ENCODE measurements at places on chromosomes 3 and 15. TPM values are rescaled to one million over a fixed set of nuclear protein-coding genes. Genes with fewer than 3 reads are reported as not detected.

DNA sequence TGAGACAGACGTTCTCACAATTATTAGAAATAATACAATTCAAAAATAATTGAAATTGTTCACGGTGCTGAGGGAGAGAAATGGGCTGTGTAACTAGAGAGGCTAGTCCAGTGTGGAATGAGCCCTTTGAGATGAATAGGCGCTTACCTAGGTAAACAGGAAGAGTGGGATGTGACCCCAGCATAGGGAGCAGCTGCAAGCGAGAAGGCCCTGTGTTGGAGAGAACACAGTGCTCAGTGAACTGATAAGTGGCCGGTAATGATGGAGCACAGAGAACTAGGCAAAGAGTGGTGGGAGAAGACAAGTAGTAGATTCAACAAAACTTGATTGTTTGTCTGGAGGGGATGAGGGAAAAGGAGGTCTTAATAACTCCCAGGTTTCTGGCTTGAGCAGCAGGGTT lies 103.9 kb downstream of the HCN4 start:
- no peak for DNase-seq

DNA sequence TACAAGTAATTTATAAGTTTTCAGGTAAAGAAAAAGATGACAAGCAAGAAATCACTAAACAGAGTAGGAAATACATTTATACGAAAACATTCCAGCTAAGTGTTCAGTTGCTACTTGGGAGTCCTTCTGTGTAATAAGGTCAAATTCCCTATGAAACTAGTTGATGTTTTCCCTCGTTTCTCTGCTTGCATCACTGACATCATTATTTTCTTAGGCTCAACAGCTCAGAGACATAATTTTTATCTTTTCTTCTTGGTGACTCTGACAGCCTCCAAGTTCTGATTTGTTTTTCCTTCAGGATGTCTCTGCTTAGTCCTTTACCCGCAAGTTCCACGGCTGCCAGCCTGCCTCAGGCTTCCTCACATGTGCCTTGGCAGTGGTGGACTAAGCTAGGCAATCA lies 173.6 kb downstream of the P3H2 start:
- DNase-seq = no peak

DNA sequence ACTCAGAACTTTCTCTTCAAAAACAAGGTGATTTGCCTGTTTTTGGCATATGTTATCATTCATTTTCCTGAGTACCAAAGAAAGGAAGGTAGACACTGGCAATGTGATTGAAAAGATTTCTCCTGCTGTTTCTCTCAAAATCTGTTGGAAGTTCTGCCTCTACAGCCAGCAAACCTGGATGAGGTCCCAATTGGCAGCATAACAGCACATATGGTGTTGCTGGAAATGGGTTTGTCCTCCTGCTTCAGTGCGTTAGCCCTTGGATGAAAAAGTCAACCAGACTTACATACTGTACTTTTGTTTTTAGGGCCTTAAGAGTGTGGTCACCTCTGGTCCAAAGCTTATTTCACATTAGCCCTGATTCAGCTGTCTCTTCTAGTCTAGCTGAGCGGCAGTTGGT lies 237.6 kb upstream of the MME start:
- no peak for DNase-seq

DNA sequence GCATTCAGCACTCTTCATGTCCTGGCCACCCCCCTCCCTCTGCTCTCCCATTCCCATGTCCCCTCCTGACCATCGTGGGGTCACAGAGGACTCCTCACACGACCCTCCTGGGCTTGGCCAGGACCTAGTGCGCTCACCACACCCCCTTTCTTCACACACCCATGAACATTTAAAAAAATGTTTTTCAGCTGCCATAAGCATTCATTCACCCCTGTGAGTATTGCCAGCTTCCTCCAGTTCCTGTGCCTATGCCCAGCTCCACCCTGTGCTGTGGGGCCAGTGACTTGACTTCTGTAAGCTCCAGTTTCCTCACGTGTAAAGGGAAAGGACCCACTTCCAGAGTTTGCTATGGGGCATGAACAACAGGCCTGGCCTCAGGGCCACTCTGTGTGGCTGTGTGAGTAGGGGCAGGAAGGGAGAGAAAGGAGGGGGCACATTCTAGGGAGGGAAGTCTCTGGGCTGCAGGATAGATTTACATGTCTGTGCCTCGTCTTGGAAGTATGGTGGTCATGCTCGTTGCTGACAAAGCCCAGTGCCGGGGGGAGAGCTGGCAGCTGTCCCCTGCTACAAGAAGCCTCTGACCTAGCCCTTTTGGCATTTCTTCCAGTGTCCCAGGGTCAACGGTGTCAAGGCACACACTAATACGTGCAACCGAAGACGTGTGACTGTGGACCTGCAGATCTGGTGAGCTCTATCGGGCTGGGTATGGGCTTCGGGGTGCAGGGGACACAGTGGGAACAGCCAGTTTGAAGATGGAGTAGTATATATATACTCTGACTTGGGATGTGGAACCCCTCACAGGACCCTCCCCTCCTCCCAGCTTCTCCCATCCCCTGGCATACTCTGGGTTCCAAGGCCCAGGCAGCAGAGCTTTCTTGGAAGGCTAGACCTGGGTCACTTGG lies 22.8 kb downstream of the ESYT3 start:
- no peak for DNase-seq

GRCh38 chr3:127974226-127974625 lies 59.2 kb downstream of the KBTBD12 start:
- DNase-seq = no peak

- no peak for DNase-seq
These were observed 33.5 kb downstream of the PCCB start for GRCh38 chr3:136283627-136284026.

DNA sequence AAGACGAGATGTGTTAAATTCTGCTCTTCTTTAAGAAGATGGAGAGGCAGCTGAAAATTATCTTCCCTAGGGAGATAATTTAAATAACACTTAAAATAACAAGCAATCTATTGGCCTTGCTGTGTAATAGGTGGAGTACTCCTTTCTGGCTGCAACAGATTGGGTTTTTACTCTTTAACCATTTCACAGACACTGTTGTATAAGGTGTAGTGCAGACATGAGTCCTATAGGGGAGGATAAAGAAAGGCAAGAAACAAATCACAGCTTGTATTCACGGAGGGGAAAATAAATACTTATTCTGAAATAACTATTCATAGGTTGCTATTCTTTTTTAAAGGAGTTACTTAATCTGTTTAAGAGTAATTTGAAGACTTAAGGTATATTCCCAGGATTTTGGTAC lies 252.0 kb downstream of the ZPLD1 start:
- DNase-seq = no peak

DNA sequence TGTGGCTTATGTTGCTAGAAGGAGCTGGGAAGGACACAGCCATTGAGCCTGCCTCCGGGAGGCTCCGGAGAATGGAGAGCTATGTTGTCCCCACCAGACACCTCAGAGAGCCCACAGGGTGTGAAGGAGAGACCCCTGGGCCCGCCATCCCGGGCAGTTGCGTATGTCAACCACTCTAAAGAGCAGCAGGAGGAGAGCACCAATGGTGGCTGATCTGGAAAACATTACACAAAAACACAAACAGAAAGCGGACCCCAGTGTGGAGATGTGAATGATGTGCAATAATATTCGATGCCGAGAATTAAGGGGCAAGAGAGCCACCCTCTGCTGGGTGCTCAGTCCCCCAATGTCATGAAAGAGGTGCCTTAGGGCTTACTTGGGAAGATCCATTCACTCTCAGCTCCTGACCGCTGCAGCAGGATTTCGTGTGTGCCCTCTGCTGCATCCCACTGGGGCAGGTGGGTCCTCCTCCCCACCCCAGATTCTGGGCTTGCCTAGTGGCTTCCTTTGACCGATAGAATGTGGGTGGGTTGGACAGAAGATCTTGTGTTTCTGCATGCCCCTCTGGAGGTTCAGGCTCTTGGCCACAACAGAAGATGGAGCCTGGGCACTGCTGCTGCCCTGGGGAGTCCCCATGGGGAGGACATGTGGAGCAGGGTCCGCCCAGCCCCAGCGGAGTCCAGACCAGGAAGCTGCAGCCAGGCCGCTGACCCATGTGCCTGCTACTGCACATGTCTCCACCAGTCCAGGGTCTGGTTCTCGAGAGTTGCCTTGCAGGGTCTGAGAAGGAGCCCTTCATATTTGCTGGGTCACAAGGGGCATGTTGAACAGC lies 245.3 kb downstream of the OCA2 start:
- DNase-seq = no peak

GRCh38 chr3:78991656-78992055 lies 776.1 kb downstream of the ROBO1 start:
- no peak for DNase-seq

DNA sequence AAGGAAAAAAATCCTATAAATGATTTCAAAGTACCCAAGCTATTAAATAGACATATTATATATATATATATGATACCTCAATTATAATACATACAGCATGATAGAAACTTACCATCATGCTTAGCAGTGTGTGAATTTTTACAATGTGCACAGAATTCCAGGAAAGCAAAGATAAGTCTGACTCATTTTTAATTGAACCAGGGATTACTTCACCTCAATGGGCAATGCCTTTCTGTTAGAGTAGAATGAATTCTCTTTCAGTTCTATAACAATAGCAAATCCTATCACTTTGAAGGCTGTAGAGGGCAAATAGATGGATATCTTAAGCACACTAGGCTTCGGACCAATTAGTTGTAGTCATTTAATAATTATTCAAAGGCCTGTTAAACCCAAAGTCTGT lies 54.8 kb upstream of the P3H2 start:
- DNase-seq = no peak

DNA sequence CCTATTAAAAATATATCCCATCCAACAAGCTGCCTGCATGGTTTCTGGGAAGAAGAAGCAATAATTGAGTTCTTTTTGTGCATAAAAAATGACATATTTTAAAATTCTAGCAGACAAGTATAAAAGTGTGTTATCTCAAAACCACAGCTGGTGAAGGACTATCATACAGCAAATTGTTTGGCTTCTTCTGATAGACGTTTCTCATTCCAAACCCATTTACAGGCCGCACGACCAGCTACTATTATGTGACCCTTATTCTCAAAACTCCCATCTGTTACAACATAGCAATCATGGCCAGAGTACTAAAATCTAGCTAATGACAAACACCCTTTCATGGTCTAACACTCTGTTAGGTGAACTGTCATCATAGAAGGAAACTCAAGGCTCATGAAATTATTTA lies 21.7 kb downstream of the ETFA start:
- no peak for DNase-seq

DNA sequence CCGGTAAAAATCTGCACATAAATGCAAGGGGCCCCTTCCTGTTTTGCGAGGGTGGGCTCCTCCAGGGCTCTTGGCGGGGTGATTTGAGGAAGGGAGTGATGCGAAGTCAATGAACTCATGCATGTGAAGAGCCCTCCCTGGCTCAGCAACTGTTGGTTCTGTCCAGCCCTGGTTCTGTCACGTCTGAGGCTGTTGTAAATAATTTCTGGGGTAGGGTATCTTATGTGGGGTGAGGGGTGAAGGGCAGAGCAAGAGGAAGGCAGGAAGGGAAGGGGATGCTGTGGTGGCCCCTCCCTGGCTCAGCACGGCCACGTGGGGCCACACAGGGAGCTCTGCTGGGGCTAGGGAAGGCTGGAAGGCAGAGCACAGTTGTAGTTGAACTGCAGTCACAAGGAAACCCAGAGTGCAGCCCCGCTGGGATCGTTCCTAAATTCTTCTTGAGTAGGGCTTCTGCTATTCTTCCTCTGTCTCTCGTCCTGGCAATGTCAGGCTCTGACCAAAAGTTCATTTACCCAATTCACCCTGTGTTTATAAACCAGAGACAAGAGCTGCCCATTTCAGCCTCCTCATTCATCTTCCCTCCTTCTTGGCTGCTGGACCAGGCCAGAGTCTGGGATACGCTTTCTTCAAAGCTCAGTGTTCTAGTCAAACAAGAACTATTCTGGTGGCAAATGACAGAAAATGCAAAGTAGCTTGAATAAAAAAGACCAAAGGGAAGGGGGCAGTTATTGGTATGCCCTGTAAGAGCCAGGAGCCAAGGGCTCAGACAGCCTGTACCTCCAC lies 14.8 kb upstream of the TOPBP1 start:
- no peak for DNase-seq

- peak; percentile 70 for DNase-seq
These were observed 376 bp downstream of the KPNA4 start for GRCh38 chr3:160564949-160565441.

DNA sequence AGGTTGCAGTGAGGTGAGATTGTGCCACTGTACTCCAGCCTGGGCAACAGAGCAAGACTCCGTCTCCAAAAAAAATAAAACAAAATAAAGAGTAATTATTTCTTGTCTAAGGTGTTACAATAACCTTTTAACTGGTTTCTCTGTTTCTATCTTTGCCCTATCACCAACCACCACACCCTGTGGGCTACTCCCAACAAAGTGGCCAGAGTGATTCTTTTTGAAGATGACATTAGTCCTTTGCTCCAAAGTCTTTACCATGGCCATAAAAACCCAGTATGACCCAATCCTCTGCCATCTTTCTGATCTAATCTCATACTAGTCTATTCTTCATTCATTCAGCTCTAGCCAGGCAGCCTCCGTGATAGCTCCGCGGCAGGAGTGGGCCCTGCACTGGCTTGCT lies 62.8 kb downstream of the RFX7 start:
- DNase-seq = no peak

- no peak for DNase-seq
These were observed 224.3 kb upstream of the P2RY1 start for GRCh38 chr3:152610622-152611021.

DNA sequence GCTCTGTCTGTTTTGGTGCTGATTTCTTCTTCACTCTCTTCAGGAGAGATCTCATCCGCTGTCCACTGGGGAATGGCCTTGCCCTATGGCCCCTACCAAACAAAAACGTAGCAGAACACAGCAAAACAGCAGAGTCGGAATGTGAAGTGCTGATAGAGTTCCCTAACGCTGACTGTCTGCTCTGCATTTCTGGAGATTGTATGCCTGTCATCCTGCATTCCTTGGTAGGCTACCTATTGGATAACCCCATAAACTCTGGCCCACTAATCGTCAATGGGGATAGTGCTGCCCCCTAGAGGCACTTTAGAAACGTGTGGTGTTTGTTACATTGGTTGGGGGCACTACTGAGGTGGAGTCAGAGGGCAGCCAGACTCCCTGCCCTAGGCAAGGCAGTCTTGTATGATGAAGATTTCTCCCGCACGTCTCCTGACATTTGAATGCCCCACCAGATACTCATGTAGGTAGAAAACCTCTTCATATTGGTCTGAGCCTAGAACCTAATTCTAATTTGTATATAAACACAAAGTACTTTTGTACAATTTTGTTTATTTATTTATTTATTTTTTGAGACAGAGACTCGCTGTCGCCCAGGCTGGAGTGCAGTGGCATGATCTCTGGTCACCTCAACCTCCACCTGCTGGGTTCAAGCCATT lies 15.6 kb upstream of the MAGEF1 start:
- DNase-seq = peak; percentile 60

DNA sequence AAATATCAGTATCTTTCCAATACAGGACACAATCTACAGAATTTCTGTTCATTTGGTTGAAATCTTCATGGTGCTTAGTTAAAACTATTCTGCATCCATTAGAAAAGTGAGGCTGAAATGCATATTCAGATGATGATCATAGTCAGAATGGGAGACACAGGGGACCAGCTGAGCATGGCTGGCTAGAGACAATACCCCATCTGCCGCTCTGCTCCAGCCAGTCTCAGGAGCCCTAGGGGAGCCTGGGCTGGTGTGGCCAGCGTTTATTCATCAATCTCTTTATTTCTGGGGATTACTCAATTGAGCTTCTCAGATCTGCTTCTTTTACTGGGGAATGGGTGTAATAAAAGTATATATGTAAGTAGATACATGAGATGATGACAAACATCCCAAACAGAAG lies 470.9 kb upstream of the CDIN1 start:
- no peak for DNase-seq

OR5K2 gene
- polyA plus RNA-seq = not detected

TRH gene
- polyA plus RNA-seq = 0.46 TPM

AADACL2 gene
- not detected for polyA plus RNA-seq

GOLGA8R gene
- polyA plus RNA-seq = 13.7 TPM

SNAPC5 gene
- polyA plus RNA-seq = 31.5 TPM

PLS1 gene
- 18.1 TPM for polyA plus RNA-seq

SUSD5 gene
- polyA plus RNA-seq = 3.6 TPM
